ENCODE measurements at places on chromosomes 4 and X.

GRCh38 chr4:183153190-183153916 lies 54.3 kb downstream of the WWC2 start:
- no peak for DNase-seq

GRCh38 chr4:23851464-23851863 lies 38.4 kb downstream of the PPARGC1A start:
- DNase-seq, result no peak

- no peak for DNase-seq
Measured at GRCh38 chr4:15652191-15652590, 3.0 kb downstream of the FBXL5 start.

GRCh38 chr4:648579-649292 lies 23.4 kb downstream of the PDE6B start:
- DNase-seq, result no peak

DNA sequence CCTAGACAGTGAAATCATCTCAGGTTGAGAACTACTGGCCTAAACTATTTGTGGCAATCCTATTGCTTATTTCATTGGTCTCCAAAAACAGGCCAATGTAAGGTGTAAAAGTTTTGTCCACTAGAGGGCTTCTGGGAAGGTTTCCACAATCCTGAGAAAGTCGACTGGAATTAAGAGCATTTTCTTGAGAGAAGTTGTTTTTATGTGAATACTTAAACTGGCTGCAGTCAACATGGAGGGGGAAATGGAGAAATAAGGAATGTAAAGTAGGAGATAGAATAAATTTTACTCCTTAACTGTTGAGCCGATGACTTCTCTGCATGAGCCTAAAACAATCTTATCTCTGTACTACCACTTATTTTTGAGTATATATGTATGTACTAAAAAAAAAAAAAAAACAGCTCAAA lies 11.0 kb upstream of the EIF4E start:
- DNase-seq, result no peak

- DNase-seq, result no peak
Measured at GRCh38 chr4:188300385-188300784, 161.1 kb downstream of the TRIML1 start.

DNA sequence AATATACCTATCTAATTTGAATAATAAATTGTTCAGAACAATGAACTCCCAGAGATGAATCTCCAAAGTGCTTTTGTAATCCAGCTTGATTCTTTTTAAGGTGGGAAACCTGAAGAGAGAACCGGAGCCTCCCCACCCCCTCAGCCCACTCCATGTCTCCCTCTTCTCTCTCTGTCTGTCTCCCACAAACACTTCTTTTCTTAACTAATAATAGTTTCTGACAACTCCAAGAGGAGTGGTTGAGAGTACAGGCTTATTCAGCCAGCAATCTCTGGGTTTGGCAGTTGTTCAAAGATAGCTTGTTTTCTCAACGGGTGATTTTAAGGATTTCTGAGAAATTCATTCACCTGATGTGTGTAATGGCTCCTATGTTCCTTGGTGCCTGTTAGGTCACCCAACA lies 23.4 kb downstream of the PPP4R3C start:
- DNase-seq, result no peak

- DNase-seq, result no peak
Measured at GRCh38 chr4:9877123-9877522, 95.7 kb downstream of the DRD5 start.

DNA sequence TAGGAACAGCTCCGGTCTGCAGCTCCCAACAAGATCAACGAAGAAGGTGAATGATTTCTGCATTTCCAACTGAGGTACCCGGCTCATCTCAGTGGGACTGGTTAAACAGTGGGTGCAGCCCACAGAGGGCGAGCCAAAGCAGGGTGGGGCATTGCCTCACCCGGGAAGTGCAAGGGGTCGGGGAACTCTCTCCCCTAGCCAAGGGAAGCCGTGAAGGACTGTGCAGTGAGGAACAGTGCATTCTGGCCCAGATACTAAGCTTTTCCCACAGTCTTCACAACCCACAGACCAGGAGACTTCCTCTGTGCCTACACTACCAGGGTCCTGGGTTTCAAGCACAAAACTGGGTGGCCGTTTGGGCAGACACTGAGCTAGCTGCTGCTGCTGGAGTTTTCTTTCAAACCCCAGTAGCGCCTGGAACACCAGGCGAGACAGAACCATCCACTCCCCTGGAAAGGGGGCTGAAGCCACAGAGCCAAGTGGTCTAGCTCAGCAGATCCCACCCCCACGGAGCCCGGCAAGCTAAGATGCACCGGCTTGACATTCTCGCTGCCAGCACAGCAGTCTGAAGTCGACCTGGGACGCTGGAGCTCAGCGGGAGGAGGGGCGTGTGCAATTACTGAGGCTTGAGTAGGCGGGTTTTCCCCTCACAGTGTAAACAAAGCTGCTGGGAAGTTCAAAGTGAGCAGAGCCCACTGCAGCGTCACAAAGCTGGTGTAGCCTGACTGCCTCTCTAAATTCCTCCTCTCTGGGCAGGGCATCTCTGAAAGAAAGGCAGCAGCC lies 84.6 kb downstream of the THOC2 start:
- DNase-seq, result no peak

DNA sequence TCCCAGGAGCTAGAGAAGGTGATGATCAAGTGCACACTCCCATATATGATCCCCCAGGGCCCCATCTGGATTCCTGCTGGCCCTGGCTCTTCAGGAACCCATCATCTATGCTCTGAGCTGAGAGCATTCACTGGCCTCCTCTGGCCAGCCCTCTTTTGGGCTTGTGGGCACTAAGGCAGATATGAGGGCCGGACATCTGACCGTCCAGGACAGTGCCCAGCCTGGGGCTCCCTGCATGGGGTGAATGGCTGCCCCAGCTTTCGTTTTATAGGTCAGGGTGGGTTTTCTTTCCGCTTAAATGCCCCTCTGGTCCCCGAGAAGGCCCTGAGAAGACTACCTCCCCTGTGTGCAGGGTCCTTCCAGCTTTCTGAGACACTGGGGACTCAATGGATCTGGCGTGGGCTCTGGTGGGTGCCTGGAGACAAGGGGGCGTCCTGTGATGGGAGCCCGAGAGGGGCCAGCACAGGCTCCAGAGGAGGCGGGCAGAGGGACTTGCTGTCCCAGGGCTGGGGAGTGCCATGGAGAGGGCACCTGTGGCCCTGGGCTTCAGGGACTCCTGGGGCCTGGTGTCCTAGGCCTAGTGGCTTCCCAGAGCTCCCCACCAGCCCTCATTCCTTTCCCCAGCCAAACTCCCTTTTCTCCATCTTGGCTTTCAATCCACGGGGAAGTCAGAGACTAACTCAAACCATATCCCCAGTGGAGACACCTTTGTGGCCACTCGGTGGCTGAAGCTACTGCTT lies 39.5 kb upstream of the GRPEL1 start:
- DNase-seq, result no peak

- DNase-seq, result no peak
Measured at GRCh38 chr4:61379406-61379805, 179.3 kb downstream of the ADGRL3 start.

DNA sequence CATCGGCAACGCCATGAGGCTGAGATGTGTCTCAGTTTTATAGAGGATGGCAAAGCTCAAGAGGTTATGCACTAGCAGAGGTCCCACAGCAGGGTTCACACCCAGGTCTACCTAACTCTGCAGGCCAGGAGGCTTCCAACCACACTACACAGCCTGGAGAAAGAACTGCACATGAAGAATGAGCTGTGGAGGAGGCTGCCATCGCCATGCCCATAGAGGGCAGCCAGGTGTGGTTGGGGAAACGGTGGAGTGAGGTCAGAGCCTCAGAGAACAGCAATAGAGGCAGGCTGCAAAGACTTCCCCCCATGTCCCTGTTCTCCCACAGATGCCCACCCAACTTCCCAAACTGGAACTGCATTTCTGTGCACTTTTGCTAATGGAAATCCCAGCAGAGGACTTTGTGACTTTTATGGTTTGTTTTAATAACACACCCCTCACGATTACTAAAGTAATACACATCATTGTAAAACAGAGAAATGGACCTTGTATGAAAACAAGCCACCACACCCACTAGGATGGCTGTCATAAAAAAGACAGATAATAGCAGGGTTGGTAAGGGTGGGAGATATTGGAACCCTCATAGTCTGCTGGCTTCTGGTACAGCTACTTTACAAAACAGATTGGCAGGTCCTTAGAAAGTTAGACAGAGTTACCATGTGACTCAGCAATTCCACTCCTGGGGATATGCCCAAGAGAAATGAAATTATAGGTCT lies 58.9 kb upstream of the PROM1 start:
- no peak for DNase-seq

GRCh38 chr4:48103483-48104139 lies 30.4 kb downstream of the TXK start:
- DNase-seq, result no peak

DNA sequence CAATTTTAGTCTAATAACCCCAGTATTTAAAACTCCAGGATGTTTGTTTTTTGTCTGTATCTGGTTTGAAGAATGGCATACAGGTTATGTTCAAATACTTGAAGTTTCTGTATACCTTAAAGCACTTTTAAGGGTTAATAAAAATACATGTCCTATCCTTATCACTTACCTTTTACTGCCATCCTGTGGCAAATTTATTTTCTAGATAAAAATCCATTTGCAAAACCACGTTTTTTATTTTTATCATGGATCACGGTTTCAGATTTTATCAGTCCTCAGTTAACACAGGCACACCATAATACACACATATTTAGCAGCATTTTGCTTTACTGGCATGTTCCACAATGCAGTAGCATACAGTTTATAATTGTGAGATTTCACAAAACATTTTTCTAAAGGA lies 113.3 kb upstream of the H2AZ1 start:
- no peak for DNase-seq

- no peak for DNase-seq
Measured at GRCh38 chr4:58935332-58935731, 1825.1 kb upstream of the IGFBP7 start.

- no peak for DNase-seq
Measured at GRCh38 chr4:165031436-165032211, at the start of gene TRIM60. TRIM60 (plus strand) TSS chr4:165031999; CDS start chr4:165040073, 8,074 bp downstream.

- no peak for DNase-seq
Measured at GRCh38 chrX:74104356-74105015, 199.5 kb upstream of the ZCCHC13 start.

DNA sequence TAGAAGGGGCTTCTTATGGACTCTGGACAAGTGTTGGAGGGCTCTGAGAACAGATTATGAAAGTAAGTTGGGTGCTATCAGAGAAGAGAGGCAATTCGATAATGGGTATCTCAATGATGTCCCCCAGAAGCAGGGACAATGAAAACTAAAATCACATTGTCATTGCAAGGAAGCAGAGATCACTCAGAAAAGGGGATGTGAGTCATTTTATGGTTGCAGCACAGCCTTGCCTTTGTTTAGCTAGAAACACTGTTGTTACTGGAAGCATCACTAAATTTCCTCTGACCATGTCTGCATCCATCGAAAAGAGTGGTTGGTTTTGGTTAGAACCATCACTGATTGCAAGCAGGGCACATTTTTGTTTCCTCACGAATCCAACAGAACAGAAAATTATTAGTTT lies 246.8 kb upstream of the NWD2 start:
- no peak for DNase-seq

DNA sequence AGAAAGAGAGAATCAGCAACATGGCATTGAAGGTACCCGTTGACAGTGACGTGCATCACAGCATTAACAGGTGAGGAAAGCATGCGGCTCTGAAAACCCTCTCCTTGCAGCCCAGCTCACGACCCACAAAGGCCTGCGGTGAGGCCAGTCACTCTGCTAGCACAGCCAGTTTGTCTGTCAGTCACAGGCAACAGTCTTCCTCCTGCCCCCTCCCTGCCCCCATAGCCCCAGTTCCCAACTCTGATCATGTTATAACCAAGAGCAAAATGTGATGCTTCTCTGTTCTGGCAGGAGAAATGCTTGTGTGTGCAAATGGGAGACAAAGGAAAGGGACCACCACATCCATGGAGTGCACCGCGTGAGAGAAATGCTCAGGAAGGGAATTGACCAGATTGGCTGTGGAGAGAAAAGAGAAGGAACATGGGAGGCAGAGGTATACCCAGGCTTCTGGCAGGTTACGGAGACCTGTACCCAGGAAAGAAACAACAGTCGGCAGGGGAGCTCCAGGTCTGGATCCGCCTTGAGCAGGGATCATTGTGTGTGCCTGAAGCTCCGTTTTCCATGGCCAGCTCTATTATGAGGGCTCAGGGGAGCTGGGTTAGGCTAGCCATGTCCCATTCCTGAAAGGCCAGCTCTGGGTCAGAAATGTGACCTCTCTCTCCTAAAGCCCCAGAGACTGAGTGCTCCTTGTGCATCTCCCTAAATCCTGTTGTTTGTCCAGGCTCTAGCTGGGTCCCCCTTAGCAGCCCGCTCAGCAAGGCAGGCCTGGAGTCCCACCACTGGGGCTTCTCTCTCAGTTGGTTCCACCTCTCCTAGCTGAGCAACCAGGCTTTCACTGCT lies 139.7 kb upstream of the MAMLD1 start:
- no peak for DNase-seq

GRCh38 chrX:32530802-32531403 lies 680.4 kb downstream of the DMD start:
- no peak for DNase-seq

- no peak for DNase-seq
Measured at GRCh38 chrX:70324326-70324725, 34.4 kb downstream of the KIF4A start.

DNA sequence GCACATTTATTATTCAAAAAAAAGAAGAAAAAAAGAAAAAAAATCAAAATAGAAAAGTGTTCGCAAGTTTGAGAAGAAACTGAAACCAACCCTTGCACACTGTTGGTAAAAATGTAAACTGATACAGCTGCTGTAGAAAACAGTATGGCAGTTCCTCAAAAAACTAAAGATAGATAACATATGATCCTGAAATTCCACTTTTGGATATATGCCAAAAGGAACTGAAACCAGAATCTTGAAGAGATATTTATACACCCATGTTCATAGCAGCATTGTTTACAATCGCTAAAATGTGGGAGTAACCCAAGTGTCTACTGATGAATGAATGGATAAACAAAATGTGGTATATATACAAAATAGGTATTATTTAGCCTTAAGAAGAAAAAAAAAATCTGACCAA lies 155.4 kb downstream of the TBCK start:
- DNase-seq, result no peak

- no peak for DNase-seq
Measured at GRCh38 chr4:1842993-1843448, 12.9 kb downstream of the LETM1 start.

DNA sequence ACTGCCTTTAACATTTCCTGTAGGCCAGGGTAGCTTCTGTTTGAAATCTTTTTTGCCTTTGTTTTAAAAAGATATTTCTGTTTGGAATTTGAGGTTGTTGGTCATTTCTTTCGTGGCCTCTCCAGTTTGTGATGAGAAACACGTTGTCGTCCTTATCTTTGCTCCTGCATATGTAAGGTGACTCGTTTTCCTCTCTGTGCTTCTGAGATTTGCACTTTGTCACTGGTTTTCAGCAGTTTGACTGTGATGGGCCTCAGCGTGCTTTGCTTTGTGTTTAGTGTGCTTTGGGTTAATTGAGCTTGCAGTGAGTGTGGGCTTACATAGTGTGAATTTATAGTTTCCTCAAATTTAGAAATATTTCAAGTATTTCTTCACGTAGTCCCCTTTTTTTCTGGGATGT lies 81.5 kb downstream of the FAM193A start:
- DNase-seq, result no peak

DNA sequence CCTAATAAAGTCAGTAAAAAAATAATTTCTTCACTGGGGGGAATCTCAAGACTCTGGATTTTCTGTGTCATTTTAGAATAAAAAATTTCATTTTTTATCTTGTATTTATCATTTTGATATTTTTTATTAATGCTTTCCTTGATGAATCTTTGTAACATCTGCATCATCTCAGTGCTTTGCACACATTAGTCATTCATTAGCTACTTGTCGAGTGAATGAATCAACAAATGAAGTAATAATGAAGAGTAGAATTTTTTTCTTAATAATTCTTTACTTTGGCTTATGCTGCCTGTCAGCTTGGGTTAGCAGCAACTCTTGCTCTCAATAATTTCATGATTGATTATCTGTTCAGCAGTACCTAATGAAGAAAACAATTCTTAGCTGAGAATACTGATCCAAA lies 530.8 kb downstream of the GRXCR1 start:
- DNase-seq, result no peak
